Dermis blood vessel endothelial cell (primary cell): ENCODE measurements at places on chromosomes 13 and 19. TPM values are rescaled to one million over a fixed set of nuclear protein-coding genes. Genes with fewer than 3 reads are reported as not detected.

The ATXN8OS gene
- not detected in 2 replicates for total RNA-seq

The KLK6 gene
- not detected in 2 replicates for total RNA-seq

The NUDT15 gene
- total RNA-seq = 18.2 and 35.1 TPM in 2 replicates

The WASF3 gene
- total RNA-seq = 19.4 and 35.9 TPM in 2 replicates

The SERTM1 gene
- 0.17 TPM in 1 of 2 replicates, not detected in the other for total RNA-seq

The FXYD3 gene
- total RNA-seq = 0.68 TPM in 1 of 2 replicates, not detected in the other

The NDFIP2 gene
- 20.1 and 30.3 TPM in 2 replicates for total RNA-seq

The BRCA2 gene
- total RNA-seq = 4.6 and 13.2 TPM in 2 replicates

The IQCN gene
- total RNA-seq = under 0.01 and 0.17 TPM in 2 replicates

The SYCN gene
- not detected in 2 replicates for total RNA-seq

The PCDH9 gene
- 0.68 and 1.7 TPM in 2 replicates for total RNA-seq

The LGALS14 gene
- total RNA-seq = not detected in 2 replicates

The ZNF415 gene
- total RNA-seq = 1.6 and 1.9 TPM in 2 replicates

The GNA15 gene
- under 0.01 and 0.23 TPM in 2 replicates for total RNA-seq

The MCEMP1 gene
- not detected in 2 replicates for total RNA-seq

The MCF2L gene
- 7.8 and 51.4 TPM in 2 replicates for total RNA-seq

The AZU1 gene
- not detected in 2 replicates for total RNA-seq

The LSM7 gene
- 114 and 166 TPM in 2 replicates for total RNA-seq

The NALCN gene
- 12.9 TPM in 2 replicates for total RNA-seq

The SLAIN1 gene
- 10.6 and 11.1 TPM in 2 replicates for total RNA-seq

The CEBPG gene
- 32.6 and 38.6 TPM in 2 replicates for total RNA-seq

The NOTCH3 gene
- 0.84 and 2.0 TPM in 2 replicates for total RNA-seq

The FLT1 gene
- total RNA-seq = 74.7 and 82.9 TPM in 2 replicates

The CYP4F2 gene
- not detected in 2 replicates for total RNA-seq

The CRX gene
- total RNA-seq = not detected in 2 replicates

The RFC3 gene
- total RNA-seq = 15.0 and 28.2 TPM in 2 replicates

The ZNF729 gene
- total RNA-seq = not detected in 2 replicates

The KLK2 gene
- total RNA-seq = 0.14 TPM in 1 of 2 replicates, not detected in the other

The RXFP2 gene
- total RNA-seq = not detected in 2 replicates

The TEX29 gene
- total RNA-seq = 0.14 and 0.85 TPM in 2 replicates

The ELAVL1 gene
- 43.2 and 98.7 TPM in 2 replicates for total RNA-seq

The ARHGAP33 gene
- 4.7 and 4.8 TPM in 2 replicates for total RNA-seq

The EPSTI1 gene
- total RNA-seq = 2.0 and 4.2 TPM in 2 replicates

The ACER1 gene
- not detected in 2 replicates for total RNA-seq

The TEX26 gene
- total RNA-seq = not detected in 2 replicates

The DUXA gene
- total RNA-seq = not detected in 2 replicates

The FPR3 gene
- total RNA-seq = not detected in 2 replicates

The ZNF850 gene
- 2.6 and 4.8 TPM in 2 replicates for total RNA-seq

The SCAF1 gene
- 11.9 and 26.5 TPM in 2 replicates for total RNA-seq

The KLK14 gene
- total RNA-seq = not detected in 2 replicates

The LRRC25 gene
- not detected in 2 replicates for total RNA-seq

The RFPL4A gene
- 0.14 and 0.51 TPM in 2 replicates for total RNA-seq

The GJB2 gene
- 0.05 and 0.17 TPM in 2 replicates for total RNA-seq

The IGSF23 gene
- total RNA-seq = not detected in 2 replicates

The MIA gene
- 0.68 TPM in 1 of 2 replicates, not detected in the other for total RNA-seq

The METTL21C gene
- not detected in 2 replicates for total RNA-seq

The CEACAM4 gene
- not detected in 2 replicates for total RNA-seq

The RPS28 gene
- 278 and 408 TPM in 2 replicates for total RNA-seq

The ZNF431 gene
- 6.5 and 6.6 TPM in 2 replicates for total RNA-seq

The RASGRP4 gene
- total RNA-seq = not detected in 2 replicates
